GM23338 (cell line): ENCODE measurements at places on chromosomes 13 and 19.

DNA sequence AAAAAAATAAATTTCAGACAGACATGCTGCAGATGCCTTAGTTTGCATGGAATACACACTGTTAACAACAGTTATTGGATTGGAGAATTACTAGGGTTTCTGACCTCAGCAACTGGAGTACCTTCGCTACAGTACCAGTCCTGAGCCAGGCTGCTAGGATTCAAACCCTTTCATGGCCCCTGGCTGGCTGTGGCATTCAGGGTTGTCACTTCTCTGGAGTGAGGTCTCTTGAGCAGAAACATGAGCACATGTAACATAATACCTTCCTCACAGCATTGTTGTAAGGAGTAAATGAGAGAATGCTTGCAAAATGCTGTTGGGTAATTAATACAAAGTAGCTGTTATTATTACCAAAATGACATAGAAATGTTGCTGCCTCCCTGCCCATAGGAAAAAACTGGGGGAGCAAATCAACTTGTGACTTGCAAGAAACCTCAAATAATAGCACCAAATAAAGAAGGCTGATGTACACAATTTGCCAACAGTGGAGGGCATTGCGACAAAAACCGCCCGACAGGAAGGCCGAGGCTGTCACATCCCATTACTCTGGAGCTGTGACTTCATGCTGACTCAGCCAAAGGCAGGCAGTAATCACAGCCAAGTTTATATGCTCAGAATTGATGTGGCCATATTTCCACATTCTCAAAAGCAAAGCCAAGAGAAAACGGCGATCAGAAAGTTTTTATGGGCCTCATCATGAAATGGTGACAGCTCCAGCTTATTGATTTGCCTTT, 100.4 kb downstream of the RFC3 start:
- DNase-seq: no peak

DNA sequence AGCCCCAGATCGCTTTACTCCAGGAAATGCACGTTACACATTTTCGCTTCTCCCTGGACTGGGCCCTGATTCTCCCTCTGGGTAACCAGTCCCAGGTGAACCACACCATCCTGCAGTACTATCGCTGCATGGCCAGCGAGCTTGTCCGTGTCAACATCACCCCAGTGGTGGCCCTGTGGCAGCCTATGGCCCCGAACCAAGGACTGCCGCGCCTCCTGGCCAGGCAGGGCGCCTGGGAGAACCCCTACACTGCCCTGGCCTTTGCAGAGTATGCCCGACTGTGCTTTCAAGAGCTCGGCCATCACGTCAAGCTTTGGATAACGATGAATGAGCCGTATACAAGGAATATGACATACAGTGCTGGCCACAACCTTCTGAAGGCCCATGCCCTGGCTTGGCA, 44.6 kb downstream of the KL start:
- no peak for DNase-seq

DNA sequence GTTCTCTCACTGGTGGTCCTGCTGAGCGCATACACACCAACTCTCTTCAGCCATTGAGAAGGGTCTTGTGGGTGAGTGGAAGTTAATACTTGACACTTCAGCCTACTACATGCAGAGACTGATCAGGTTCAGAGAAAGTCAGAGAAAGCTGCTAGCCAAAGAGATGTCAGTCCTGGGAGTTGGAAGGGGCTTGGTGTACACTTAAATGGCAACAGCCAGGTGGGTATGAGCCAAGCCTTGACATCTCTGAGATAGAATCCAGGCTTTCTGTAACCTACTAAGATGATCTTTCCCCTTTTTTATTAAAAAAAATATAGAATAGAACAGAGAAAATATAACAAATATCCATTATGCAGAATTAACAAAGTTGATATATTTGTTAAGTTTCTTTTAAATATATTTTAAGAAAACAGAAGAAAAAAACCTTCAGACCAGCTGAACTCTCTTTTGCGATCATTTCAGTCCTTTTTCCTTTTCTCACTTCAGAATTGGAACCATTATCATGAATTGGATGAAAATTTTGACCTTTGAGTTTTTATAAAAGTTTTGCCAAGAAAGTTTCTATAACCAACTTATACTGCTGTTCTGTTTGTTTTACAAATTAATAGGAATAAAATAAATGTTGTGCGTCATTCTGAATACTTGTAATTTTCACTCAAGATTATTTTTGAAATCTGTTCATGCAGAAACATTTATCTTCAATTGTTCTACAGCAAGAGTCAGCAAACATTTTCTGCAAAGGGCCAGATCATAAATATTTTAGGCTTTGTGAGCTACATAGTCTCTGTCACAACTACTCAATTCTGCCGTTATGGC, 153.0 kb downstream of the RFC3 start:
- DNase-seq: no peak

- no peak for DNase-seq
Observed at GRCh38 chr19:2691951-2692350, 10.5 kb downstream of the GNG7 start.

GRCh38 chr13:19766591-19766990, 16.2 kb downstream of the PSPC1 start:
- peak; percentile 39 for DNase-seq

DNA sequence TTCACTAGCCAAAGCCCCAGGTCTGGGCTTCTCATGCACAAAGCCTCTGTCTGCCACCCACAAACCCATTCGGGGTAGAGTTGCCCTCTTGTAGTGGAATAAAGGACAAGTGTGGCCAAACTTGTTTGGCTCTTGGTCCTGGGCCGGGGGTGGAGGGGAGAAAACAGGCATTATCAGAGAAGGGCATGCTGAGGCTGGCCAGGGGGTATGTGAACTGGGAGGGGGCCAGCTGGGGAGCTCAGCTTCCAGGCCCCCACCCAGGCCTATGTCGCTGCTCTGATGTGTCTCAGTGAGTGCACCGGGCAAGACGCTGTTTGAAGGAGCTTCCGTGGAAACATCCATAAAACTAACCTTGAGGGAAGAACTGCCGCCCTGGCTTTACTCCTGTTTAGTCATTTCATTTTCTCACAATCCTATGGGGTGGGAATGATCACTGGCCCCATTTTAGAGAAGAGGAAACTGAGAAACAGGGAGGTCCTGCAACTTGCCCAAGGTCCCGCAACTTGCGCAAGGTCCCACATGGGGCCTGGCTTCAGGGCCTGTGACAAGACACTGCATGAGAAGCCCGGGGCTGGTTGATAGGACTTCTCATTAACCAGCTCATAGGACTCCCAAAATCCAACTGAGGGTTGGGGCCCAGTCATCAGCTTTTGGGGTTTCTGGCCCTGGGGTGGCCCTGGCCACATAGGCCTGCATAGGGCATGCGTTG, 30.8 kb downstream of the CCNE1 start:
- no peak for DNase-seq

DNA sequence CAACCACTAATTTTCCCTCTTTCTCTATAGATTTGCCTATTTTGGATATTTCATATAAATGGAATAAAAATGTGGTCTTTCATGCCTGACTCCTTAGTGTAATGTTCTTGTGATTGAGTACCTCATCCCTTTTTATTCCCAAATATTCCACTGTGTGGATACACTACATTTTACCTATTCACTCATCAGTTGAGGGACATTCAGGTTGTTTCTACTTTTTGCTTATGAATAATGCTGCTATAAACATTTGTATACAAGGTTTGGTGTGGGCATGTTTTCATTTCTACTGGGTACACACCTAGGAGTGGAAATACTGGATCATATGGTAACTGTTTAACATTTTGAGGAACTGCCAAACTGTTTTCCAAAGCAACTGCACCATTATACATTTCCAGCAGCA, 5.1 kb upstream of the WBP4 start:
- no peak for DNase-seq

DNA sequence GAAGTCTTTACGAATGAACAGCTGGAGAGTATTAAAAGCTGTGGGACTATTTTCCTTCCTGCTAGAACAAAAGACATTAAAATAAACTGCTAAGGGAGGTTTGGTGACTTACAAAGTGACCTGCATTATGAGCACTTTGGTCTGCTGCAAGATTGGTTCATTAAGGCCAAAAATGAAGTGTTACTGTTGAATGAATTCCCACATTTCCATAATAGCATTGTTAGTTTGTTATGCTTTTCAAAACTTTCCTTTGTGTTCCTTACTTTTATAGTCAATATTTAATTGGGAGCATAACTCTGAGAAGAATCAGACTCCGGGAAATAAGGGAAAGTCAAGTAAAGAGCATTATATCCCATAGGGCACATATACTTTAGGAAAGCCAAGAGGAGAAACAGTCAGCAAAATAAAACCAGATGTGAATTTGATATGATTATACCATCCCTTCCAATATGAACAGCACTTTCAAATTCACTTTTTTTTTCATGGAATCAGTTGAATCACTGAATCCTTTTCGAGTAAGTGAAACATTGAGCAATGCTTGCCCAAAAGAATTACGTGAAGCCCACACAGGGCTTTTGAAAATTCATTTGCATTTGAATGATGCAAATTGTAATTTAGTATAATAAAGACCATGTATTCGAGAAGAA, 112.6 kb downstream of the KCTD12 start:
- DNase-seq: no peak

DNA sequence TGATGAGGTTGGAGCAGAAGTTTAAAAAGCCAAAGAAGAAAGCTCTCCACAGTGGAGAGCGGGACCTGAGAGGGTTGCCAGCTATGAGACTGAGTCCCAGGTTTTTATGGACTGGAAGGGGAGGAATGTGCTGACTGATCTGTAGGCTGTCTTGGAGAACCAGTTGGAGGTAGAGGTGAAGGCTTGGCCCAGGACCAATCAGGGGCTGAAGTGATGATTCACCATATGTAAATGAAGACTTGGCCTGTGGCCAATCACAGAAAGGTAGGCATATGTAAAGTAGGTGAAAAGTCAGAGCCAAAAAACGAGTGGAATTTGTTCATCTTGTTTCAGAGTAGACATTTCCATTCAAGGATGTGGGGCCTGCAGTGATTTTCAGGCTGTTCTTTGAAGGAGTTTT, 17.5 kb upstream of the KBTBD6 start:
- no peak for DNase-seq
